ENCODE measurements at places on chromosomes 4 and X. TPM values are rescaled to one million over a fixed set of nuclear protein-coding genes. Genes with fewer than 3 reads are reported as not detected.

GRCh38 chr4:6177587-6178197, 22.7 kb downstream of the JAKMIP1 start:
- no peak for DNase-seq

- DNase-seq, result no peak
These were observed 4.9 kb downstream of the PLAC8 start for GRCh38 chr4:83109480-83110222.

DNA sequence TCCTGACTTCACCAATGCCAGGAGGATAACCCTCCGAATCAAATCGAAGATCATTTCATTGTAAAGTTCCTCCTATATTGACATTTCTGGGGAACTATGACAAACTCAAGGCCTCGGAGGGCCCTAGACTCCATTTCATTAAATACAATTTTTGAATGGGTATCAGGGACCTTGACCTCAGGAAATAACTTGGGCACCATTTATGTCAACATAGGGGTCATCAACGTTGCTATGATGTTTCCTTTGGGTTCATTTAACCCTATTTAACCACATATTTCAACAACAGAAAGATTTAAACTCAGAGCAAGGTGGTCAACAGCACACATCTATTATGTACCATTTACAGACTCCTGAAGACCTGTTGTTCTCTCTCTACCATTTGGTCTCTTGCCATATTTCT, 395.1 kb downstream of the TRIML1 start:
- DNase-seq, result no peak

Gene CSN1S1
- total RNA-seq, result not detected

Measured in fibroblast of lung (primary cell).